Stimulated activated CD4-positive, alpha-beta T cell treated with anti-CD3 and anti-CD28 coated beads, TNF-alpha, amount 100 ng/mL, for 24 hours (primary cell): ENCODE measurements at places on chromosomes 2 and 18.

GRCh38 chr2:37324786-37325624 is at the start of gene PRKD3:
PRKD3 (minus strand) TSS chr2:37324833; CDS start chr2:37316524, 8,309 bp downstream.
- DNase-seq: peak; percentile 13

GRCh38 chr18:47264308-47264700 is 12.8 kb upstream of the SKOR2 start:
- DNase-seq: no peak

GRCh38 chr2:134035605-134036370 is 218.1 kb upstream of the MGAT5 start:
- DNase-seq: no peak

- DNase-seq: no peak
Observed at GRCh38 chr18:58903533-58903932, 38.9 kb downstream of the ZNF532 start.

- no peak for DNase-seq
Observed at GRCh38 chr2:21451403-21451802, 327.6 kb downstream of the TDRD15 start.

- DNase-seq: no peak
Observed at GRCh38 chr2:3661149-3661660, 3.2 kb downstream of the ALLC start.

DNA sequence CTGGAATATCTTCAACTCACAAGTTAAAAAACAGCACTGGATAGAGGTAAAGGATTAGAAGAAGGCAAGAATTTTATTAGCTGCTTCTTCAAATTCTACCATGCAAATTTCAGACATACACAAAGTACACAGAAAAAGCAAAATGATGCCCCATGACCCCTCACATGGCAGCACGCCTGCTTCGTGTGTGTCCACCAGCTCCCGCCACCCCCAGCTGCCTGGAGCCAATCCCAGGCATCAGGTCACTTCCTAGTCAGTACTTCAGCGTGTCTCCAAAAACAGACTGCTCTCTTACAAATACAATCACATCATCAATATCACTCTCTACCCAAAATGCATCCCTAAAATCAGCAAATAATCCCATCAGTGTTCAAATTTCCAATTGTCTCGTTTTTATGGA is 35.8 kb downstream of the IMPA2 start:
- DNase-seq: no peak

GRCh38 chr2:68287580-68288441 is 31.9 kb downstream of the CNRIP1 start:
- no peak for DNase-seq

GRCh38 chr2:105576440-105577241 is 168.1 kb upstream of the NCK2 start:
- DNase-seq: no peak

GRCh38 chr18:69444221-69444620 is 43.5 kb downstream of the DOK6 start:
- no peak for DNase-seq

DNA sequence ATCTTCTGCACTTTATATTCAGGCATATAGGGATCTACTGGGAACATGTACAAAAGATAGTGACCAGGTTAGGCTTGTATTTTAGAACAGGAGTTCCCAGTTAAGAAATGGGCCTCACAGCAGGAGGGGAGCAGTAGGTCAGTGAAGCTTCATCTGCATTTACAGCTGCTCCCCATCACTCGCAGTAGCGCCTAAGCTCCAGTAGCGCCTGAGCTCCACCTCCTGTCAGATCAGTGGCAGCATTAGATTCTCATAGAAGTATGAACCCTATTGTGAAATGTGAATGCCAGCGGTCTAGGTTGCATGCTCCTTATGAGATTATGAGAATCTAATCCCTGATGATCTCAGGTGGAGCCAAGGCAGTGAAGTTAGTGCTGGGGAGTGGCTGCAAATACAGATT is 224.4 kb upstream of the CYRIA start:
- DNase-seq: no peak

GRCh38 chr18:65754121-65754520 is 3.3 kb downstream of the CDH7 start:
- DNase-seq: no peak

DNA sequence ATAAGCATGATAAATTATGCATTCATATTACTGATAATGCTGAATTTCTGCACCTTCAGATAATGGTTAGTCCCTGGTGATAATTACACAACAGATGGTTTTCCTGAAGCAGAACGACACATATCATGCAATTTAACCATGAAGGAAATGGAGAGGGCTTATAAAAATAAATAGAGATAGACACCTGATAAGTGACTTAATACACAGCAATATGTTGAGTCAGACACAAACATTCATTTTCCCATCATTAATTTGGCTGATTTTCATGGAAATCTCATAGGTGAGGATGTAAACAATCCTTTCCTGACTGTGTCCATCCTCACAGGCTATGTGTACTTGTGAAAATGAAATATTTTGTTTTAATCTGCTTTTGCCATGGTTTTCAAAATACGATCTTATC is 36.9 kb upstream of the DSEL start:
- no peak for DNase-seq

DNA sequence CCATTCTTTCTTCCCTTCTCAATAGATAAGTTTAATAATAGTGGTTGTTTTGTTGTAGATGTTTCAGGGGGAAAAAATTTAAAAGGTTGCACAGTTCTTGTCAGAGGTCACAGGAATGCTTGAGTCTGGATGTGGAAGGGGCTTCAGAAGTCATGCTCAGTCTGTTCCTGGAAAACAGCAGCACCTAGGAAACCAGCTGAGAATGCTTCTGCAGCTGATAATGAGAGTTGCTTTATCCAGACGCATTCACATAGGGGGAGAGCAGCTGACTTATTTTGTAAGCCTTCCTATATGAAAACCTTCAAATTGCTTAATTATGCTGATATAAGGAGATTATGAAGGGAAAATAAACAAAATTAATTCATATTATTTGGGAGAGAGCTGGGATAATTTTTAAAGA is 235.5 kb downstream of the GULP1 start:
- DNase-seq: no peak

DNA sequence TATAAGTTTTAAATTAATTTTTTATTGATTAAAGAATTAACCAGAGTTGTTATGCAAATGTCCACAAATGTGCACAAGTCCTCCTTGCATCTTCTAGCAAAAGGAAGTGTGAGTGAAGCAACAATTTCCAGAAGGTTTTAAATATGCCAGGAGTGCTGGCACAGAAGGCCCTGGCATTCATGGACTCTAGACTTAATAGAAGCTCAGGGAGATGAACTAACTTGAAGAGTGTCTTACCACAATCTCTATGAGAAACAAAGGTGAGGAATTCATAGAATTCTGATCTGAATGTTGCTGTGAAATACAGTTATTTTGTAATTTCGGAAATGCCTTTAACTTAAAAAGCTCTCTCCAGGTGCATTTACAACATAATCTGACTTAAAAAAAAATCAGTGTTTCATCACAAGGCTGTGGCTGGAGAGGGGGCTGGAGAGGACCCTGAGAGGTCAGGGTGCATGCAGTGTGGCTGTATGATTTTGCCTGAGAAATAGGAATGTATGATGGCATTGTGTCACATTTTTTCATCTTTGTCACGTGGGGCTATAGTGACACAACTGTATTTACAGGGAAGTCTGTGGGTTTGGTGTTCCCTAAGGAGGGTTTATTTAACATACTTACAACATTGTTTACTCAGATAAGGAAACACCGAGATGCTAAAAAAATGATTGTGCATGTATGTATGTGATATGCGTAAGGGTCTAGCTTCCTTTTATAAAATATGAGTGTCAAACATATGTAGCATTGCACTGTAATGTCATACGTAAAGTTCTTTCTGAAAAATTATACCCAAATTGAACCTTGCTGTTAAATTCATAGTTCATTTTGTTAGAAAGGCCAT is 66.2 kb downstream of the MAP4K4 start:
- no peak for DNase-seq

GRCh38 chr18:49849331-49850217 is 36.2 kb upstream of the ACAA2 start:
- no peak for DNase-seq
